NCI-H2227 treated with DMSO at 0.1 percent for 48 hours (cell line): ENCODE measurements at places on chromosomes 11 and 22.

- no peak for DNase-seq
These were observed 9.2 kb upstream of the NDUFS8 start for GRCh38 chr11:68021167-68021787.

GRCh38 chr11:100808904-100809491 is 121.9 kb downstream of the ARHGAP42 start:
- DNase-seq, result no peak

DNA sequence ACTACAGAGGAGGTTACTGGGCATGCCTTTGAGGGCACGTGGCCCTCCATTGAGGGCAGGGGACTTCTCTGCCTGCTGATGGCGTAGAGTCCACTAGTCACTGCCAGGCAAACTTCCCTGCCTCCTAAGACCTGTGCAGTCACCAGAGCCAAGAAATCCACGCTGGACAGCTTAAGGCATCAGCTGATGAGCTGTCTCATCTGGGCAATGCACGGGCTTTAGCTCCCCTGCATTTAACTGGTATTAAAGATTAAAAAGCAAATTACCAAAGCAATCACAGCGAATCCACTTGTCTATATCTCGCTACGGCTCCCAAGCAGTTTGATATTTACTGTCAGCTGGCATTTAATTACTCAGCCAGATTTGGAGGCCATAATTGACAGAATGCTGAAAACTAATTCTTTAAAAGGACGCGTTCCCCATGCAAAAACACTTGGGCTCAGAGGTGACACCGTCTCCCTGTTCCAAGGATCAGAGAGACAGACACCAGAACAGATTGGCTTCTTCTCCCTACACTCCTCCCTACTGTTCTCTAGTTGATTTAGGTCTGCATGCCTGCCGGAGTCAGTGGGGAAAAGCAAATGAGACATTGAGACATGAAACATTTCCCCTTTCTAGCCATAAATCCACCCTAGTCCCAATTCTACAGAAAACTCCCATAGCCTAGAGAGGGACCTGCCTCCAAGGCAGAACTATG is 68.5 kb downstream of the SPATA19 start:
- DNase-seq, result no peak

DNA sequence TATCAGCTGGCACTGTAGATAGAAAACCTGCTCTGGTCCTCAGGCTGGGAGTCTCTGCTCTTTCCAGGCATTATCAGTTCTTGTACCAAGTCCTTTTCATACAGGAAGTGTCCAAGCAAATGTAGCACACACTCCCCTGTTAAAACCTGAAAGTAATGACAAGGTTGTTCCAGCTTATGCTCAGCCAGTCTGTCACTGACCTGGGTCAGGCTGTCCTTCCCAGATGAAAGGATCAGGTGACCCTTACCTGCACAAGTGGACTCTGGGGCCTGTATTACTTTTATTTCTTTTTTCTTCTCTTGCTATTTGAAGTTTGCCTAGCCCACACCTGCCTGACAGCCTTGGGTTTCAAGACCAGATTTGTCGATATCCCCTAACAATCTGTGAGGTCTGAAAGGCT is 156.3 kb upstream of the SESN3 start:
- no peak for DNase-seq

DNA sequence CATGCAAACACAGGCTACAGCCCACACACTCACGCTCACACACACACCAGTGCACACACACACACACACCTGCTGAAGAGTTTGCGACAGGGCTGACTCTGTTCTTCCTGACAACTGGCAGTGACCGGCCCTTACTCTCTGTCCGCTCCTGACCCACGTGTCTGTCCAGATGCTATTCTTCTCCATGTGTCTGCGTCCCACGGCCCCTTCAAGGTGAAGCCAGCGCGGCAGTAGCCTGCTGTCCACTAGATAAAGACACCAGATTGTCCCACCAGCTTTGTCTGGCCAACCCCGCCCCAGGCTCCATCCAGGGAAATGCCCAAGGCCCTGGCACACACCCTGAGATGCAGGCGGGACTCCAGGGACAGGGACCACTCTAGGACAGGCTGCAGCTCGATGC is 713.9 kb downstream of the BRD1 start:
- no peak for DNase-seq

DNA sequence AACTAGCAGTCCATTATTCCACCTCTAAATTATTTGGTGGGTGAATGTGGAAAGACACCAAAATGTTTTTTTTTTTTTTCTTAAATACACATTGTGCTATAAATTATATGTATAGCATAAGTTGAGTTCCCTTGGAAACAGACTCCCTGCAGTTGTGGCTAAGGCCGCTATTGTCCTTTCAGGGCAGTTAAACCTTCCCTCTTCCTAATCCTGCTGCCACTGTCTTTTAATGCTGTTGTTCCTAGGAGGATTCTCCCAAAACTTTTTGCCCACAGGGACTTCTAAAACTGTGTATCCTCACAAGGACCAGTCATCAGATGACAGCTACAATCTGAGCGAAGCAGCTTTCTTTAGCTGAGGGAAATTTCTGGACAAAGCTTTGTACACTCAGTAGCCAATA is 478.9 kb upstream of the CHORDC1 start:
- peak; percentile 72 for DNase-seq

DNA sequence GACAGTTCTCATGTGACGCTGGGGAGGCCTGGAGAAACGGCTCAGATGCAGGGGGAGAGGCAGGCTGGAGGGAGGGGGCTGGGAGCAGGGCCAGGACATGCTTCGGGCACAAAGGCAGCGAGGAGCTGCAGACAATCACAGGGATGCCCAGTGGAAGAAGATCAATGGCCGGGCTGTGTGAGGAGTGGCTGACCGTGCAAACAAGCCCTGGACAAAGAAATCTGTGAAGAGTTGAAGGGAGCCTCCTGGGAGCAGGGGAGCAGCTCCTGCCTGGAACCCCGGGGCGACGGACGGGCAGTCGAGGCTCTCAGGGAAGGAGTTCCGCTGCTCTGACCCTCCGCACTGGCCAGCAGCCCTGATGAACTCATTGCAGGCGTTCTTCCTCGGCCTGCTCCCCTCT is 126.7 kb upstream of the B3GAT1 start:
- no peak for DNase-seq

DNA sequence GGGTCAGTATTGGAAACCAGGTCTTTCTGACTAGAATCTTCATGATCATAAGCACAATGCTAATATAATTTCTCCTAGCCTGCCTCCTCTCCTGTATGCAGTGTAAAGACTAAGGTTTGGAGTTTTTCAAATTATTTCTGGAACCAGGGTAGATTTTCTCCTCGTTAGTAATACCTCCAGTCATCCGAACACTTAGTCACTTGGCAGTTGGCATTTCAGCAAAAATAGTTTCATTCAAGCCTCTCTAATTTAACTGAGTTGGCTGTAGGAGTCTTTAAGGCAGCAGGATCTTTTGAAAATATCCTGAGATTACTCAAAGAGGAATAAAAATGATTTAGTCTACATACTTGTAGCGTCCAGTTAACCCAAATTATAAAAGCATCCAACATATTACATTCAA is 6.3 kb downstream of the TYR start:
- DNase-seq, result no peak

DNA sequence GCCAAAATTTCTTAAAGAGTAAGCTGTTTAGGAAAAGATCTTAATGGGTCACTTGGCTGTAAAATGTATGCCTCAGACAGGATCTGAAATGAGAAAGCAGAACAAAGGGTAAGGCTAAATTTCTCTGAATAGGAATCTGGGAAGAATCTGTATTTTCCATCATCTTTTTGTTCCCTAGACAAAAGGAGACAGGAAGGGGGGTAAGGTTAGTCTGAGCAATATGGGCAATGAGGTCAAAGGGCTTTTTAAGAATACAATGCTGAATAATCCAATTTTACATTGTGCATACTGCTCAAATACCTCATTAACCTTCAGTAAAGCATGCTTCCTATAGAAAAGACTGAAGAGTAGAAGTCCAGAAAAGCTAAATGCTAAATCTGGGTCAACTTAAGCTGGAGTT is 34.6 kb downstream of the CLDN25 start:
- DNase-seq, result no peak

- DNase-seq, result no peak
These were observed 96.5 kb downstream of the LUZP2 start for GRCh38 chr11:24593332-24593731.
